ENCODE measurements at places on chromosomes 11 and 22.

DNA sequence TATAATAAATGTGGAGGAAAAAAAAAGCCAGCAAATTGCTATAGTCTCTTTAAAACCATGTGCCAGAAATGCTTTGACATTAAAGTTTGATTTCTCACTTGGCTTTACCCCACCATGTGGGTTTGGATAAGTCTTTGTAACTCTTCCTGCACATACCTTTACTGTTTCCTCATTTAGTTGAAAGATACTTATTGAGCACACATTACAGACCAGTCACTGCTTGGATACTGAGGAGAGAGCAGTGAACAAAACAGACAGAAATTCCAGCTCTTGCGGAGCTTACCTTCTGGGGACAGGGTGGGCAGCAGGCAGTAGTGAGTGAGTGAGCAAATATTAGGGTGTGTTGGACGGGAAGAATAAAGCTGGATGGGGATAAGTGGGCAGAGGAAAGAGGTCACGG lies 13.7 kb downstream of the PACS1 start:
- no peak for DNase-seq

- no peak for DNase-seq
Measured at GRCh38 chr22:27008454-27008853, 351.1 kb downstream of the MIAT start.

GRCh38 chr11:121449123-121449522 lies 3.0 kb upstream of the SORL1 start:
- DNase-seq, result no peak

GRCh38 chr11:57513911-57514537 lies 1.5 kb downstream of the SLC43A1 start:
- DNase-seq, result peak; percentile 29

- DNase-seq, result no peak
Measured at GRCh38 chr11:69476509-69476961, 4.9 kb upstream of the LINC01488 start.

GRCh38 chr11:119942583-119943297 lies 195.2 kb downstream of the TRIM29 start:
- DNase-seq, result no peak

- no peak for DNase-seq
Measured at GRCh38 chr11:86869531-86869930, 69.2 kb downstream of the PRSS23 start.

- DNase-seq, result no peak
Measured at GRCh38 chr11:114746013-114746412, 67.7 kb downstream of the NXPE2 start.

GRCh38 chr11:44047931-44048431 lies at the start of gene ACCSL:
Gene ACCSL (plus strand): TSS chr11:44047981. CDS start chr11:44048037, 56 bp downstream.
- DNase-seq, result no peak

DNA sequence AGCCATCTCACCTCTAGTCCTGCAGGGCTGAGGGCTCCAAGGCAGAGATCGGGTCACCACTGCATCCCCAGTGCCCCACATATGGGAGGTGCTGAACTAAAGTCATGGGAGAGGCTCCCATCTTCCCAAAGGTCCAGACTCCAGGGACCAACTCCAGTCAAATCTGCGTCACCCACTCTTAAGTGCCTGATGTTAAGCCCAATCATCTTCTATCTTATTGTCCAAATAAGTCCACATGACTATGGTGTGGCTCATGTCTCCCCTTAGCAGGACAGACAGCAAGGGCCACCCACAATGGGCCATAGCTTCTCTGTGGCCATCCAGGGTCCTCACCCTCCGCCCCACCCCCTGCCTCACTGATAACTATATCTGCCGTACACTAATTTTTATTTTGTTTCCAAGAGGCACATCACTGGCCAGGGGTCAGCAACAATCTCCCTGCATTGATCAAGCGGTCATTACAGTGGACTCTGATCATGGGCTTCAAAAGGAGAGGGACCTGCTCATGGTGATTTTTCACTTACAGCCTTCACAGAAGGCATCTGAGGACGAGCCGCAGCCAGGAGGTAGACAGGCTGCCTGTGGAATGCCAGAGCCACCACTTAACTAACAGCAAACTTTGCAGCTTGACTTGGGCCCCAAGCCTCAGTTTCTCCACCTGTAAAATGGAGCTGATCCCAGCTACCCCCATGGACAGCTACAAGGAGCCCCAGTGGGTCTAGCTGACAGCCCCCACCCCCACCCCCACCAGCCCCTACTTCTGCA lies 23.3 kb downstream of the MYH9 start:
- DNase-seq, result no peak

DNA sequence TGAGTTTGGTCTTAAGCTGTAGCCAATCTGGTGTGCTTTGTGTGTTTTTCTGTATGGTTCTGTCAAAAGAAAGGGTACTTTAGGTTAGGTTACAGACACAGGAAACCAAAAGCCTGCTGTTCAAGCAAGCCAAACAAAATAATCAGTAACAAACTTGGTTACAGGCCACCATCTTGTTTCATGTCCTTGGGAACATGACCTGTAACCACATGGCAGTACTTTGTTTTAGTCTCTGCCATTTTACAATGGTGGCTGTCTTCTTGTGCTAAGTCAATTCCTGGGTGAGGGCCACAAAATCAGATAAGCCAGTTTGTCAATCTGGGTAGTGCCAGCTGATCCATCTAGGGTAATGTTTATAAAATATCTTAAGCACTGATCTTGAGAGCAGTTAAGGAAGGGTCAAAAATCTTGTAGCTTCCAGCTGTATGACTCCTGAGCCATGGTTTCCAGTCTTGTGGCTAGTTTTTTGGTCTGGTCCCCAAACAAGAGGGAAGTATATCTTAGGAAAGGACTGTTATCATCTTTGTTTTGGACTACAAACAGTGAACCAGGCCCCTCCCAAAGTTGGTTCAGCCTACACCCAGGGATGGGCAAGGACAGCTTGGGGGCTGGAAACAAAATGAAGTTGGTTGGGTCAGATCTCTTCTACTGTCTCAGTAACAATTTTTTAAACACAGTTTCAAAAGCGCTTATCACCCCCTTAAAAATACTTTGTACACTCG lies 90.0 kb downstream of the IGLL5 start:
- no peak for DNase-seq

DNA sequence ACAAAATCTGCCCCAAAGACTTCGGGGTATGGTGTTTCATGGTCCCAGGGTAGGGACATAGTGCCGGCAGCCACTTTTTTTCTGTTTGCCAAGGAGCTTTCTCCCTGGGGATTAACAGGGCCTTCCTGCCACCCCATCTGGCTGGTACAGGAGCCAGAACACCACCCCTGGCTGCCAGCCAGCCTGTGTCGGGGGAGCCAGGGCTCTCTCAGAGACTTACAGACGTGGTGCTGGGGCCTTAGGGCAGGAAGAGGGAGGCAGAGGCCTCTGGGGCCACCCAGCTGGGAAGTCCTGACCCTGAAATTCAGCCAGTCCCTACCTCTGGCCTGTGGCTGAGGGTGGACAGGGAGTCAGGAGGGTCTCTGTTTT lies 52.4 kb upstream of the CDON start:
- no peak for DNase-seq

All from activated CD4-positive, alpha-beta T cell treated with anti-CD3 and anti-CD28 coated beads, Interleukin-2, Interleukin-4, amounts not matched to agents 100 ng/mL and 50 ng/mL, durations not matched to agents 16 hours and 8 hours (primary cell).